Trophoblast cell (in vitro differentiated cells and primary cell): ENCODE measurements at places on chromosomes 1 and 21.

DNA sequence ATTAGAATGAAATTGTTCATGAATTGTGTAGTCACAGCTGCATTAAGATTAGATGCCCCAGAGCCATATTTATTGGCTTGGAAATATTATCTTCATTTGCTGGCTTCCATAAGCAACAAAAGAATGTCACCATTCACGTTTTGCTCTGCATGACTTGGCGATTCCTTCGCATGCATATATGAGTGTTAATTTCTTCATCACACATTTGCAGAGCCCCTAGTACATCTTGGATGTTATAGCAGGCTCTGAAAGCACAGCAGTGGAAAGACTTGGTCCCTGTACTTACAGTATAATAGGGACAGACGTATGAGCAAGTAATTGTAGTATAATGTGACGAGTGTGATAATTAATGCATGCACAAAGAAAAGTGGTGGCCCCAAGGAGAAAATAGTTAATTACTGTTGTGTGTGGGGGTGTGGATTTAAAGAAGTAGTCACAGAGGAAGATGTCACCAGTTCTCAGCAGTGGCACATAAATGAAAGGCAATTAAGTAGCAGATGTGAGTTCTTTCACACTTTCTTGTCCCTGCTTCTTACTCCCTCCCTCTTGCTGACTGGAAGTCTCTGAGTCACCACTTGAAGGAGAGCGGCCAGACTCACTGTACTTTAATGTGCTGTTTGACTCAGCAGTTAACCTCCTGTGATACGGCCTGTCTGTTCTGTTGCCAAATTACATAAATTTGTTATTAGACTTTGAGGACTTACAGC, 21.0 kb downstream of the S100A10 start:
- DNase-seq = peak; percentile 92

GRCh38 chr1:68868606-68869005, 371.7 kb upstream of the DEPDC1 start:
- no peak for DNase-seq

DNA sequence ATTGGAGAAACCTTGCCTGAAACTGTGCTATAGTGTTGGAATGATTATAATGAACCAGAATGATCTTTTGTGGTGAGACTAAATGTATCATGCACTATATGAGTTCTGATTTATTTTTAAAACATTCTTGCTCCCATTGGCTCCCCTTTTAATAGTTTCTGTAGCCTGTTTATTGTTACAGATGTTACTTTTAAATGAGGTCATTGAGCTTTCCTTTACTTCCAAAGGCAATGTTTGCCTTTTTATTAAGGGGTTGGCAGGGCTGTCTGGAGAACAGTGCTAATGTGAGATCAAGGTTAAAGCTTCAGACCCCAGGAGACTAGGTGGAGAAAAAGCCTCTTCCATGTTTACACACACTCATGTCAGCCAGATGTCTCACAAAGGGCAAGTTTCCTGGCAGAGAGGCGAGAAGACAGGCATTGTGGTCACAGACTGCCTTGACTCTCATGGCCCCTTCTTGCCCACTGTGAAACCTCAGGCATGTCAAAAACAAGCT, 120.6 kb upstream of the RAVER2 start:
- DNase-seq = no peak

- DNase-seq = peak; percentile 50
Measured at GRCh38 chr1:75345538-75346292, 211.5 kb downstream of the LHX8 start.

DNA sequence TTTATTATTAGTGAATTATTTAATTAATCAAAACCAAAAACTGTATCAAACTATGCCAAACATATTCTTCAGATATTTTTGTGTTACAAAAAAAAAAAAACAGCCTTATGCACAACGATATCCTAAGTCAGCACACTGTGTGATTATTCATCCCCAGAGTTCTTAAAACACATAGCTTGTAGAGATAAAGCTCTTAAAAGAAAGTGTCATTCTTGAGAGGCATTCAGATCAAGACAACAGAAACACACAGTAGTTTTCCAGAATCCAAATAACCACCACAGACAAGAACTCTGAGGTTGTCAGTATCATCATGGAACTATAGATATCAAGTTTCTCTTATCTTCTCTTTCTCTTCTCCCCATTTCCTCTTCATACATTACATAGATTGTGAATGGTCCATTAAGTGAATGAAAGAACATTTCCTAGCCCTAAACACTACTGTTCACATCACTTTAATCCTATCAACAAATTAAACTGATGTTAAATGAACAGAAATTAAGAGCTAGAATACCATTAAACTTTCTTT, 13.5 kb downstream of the ZZZ3 start:
- DNase-seq = no peak

- DNase-seq = no peak
Measured at GRCh38 chr1:235931171-235931738, 64.5 kb upstream of the LYST start.

DNA sequence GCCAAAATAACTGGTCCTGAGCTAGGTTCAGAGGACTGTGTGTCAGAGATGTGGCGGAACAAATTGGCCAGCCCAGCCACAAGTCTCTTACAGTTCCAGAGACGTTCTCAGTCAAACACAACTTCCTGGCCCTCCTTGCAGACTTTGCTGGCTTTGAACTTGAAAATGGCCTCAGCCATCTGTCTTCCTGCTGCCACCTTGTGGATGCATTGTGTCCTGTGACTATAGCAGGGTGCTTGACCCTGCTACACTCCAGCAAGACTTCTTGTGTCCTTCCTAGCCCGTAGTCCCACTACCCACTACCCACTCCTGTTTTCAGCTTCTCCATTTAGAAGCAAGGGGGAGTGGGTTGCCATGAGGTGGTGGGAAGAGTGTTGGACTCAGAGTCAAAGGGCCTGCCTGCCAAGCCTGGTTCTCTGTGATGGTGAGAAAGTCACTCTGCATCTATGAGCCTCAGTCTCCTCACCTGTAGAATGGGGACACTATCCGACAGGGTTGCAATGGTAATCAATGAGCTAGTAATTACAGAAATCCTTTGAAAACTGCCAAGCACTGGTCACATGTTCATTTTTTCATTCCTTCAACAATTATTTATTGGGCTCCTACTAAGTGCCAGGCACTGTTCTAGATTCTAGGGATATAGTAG, 109.9 kb downstream of the IGSF21 start:
- peak; percentile 11 for DNase-seq

- no peak for DNase-seq
Measured at GRCh38 chr1:110012100-110012780, 22.2 kb upstream of the STRIP1 start.

- no peak for DNase-seq
Measured at GRCh38 chr1:13570924-13571323, 12.7 kb upstream of the PDPN start.

GRCh38 chr1:6260433-6260934, 414 bp downstream of the GPR153 start:
- DNase-seq = no peak

DNA sequence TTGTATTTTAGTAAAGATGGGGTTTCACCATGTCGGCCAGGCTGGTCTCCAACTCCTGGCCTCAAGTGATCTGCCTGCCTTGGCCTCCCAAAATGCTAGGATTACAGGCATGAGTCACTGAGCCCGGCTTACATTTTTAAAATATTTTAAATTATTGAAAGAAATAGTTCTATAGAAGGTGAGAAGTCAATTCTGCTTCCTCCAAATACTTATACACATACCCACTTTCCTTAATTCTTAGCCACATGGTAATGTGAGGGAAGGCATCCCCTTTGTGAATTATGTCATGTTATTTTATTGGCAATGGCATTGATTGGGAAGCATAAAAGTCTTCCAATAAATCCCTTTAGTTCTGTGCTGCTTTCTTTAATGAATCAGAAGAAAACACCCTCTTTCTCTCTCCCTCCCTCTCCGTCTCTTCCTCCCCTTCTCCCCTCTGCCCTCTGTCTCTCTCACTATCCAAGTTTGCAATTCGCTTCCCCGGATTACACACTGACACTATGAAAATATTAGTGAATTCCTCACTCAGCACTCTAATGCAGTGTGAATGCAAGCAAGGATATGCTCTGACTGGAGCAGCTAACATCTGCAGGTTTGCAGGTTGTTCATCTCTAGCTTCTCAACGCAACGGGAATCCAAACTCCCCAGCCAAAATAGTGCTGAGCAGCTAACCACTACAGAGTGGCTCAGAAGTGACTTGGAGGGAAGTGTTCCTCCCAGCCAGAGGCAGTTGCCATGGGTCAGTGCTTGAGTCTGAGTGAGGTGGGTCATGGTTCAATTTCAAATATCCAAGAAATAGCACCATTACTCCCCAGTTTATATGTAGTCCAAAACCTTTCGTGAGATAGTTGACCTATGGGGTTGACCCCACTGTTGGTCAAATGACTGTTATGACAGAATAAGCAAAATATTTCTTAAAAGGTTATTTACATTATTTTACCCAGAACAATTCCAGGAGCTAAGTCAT, 77.8 kb upstream of the CD55 start:
- peak; percentile 60 for DNase-seq
